Stimulated activated CD4-positive, alpha-beta T cell treated with anti-CD3 and anti-CD28 coated beads, TNF-alpha, amount 100 ng/mL, for 48 hours (primary cell): ENCODE measurements at places on chromosomes 11 and 22.

GRCh38 chr22:28034760-28035401, 115.8 kb upstream of the PITPNB start:
- no peak for DNase-seq

DNA sequence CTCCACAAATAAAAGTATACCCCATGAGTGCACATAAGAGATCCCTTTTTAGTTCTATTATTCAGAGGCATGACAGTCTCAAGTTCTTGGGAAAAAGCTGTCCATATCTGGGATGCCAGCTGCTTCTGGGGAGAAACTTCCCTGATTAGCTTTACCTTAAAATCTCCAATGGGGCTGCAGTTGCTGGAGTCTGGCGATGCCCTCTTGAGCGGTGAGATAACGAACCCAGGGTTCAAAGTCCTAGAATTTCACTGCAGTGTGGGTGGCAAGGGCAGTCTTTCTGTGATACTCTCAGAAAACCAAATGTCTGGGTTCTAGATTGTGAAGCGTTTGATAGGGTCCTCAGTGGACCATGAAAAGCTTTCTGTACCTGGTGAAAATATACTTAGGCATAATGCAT, 7.4 kb upstream of the PRR33 start:
- DNase-seq, result no peak

DNA sequence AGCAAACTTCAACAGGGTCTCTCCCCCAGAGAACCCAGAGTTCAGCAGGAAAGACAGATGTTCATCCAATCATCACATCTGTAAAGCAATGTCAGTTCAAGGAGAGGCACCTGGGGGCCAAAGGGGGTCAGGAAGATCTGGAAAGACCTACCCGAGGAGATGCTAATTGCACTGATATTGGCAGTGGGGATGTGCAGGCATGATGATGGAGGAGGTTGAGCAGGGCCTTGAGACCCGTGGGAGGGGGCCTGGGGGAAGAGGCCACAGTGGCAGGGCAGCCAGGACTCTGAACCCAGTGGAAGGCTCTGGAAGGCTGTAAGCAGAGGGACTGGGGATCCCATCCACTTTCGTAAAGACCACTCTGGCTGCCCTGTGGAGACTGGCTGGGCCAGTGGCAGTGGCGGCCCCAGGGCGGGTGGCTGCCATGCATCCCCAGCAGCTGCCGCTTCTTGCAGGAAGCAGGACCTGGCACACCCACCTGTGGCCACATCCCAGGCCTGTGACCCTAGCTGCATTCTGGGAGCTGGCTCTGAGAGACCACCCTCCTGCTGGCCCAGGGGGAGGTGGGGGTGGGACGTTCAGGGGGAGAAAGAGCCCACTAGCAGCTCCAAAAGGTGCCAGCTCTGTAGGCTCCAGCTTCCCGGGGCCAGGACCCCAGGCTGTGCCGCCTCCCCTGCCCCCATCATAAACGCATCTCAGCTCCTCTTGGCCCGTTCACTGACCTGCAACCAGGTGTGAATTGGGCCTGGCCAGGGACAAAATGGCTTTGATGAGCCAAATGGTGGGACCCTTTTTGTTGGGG, 59.9 kb upstream of the FGF3 start:
- no peak for DNase-seq

GRCh38 chr11:66327171-66328030, 8.8 kb downstream of the RIN1 start:
- no peak for DNase-seq

DNA sequence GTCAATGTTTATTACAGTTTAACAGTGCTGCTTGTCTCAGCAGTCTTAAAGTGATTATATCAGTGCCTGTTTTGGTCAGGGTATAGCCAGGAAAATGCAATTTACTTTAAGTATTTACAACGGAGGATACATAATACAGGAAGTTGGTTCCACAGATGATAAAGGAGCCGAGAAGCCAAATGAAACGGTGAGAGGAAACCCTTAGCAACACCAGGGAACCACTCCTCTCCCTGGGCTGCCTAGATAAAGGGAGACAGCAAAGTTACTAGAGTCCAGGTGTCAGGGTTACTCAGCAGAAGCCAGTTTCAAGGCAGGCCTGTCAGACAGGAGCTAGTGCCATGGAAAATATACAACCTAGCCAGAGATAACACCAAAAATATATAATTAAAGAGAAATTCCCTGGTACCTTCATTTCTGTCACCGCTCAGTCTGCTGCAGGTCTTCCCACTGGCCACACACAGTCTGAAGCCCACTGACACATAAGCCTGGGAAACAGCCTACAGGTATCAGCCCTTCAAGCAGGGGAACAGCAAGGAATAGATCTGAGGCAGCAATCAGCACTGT, 55.5 kb downstream of the FAM76B start:
- DNase-seq, result no peak

- no peak for DNase-seq
These were observed 103.6 kb downstream of the MTNR1B start for GRCh38 chr11:93073026-93073425.

GRCh38 chr11:61586792-61587430, 6.0 kb upstream of the SYT7 start:
- no peak for DNase-seq

DNA sequence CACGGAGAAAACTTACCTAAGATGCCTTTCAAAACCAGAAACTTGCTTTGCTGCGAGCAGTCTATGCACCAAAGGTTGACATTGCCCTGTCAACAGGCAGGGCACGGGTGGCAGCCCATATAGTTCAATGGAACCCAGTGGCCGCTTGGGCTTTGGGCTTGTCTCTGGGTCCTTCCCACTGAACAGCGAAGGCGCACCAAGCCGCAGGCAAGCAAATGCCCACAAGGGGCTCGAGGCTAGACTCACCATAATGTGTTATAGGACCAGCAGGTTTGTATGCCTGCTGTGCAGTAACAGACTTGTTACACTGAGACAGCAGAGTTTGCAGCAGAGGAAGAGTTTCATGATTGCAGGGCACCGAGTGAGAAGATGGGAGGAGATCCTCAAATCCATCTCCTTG, 20.3 kb downstream of the CLDN5 start:
- no peak for DNase-seq

- DNase-seq, result no peak
These were observed 230.4 kb downstream of the ST3GAL4 start for GRCh38 chr11:126585774-126586491.

DNA sequence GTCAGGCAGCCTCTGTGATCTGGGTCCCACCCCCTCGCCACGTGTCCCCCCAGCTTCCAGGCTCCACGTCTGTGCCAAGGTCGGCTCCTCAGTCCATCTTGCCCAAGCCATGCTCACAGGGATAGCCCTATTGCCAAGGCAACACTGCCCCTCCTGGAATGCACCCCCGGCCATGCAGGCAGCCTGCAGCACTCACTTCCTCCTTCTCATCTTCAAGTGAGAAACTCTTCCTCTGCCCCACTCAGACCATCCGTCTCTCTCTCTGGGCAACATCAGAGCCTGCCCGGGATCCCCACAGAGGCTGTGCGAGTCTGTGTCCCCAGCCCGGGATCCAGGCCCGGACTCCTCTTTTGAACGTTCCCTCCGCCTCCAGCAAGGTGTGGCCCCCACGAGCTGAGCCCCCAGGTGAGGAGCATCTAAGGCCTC, 852.3 kb downstream of the BRD1 start:
- no peak for DNase-seq

- DNase-seq, result no peak
These were observed at the start of gene GAL3ST1 for GRCh38 chr22:30574095-30574981. Gene GAL3ST1, minus strand, starts transcription at chr22:30574665. Its CDS starts 17,273 bp downstream, at chr22:30557392.

DNA sequence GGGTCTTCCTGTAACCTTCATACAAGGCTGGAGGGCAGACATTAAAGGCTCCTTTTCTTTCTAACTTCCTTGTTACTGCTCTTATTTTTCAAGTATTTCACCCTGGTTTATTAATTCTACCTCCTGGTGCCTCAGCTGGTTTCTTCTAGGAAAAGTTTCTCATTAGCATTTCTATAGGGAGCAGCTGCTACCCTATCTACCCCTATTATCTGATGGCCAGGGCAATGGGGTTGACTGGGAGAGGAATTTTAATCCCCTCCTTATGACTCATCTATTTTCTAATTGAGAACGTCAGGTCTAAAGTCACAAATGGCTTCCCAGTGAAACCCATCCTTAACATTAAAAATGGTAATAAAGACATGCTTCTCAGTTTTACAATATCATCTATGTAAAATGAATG, 5.0 kb downstream of the MAP6 start:
- DNase-seq, result no peak

DNA sequence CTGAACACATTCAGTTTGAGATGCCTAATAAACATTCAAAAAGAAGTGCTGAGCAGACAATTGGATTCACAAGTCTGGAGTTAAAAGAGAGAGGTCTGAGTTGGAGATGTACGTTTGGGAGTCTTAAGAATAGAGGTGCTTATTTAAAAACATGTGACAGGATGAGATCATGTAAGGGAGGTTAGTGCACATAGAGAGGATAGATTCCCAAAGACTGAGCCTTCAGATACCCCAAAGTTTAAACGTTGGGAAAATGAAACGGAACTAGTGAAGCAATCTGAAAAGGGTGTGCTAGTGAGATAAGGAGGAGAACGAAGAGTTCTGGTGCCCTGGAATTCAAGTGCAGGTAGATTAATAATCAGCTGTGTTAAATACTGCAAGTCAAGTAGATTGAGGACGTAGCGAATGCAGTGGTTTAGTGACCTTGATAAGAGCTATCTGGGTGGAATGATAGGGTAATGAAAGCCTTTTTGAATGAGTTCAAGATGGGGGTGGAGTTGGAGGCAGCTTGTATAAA, 63.7 kb downstream of the HIPK3 start:
- no peak for DNase-seq

GRCh38 chr11:131099746-131100145, 183.5 kb upstream of the SNX19 start:
- no peak for DNase-seq

DNA sequence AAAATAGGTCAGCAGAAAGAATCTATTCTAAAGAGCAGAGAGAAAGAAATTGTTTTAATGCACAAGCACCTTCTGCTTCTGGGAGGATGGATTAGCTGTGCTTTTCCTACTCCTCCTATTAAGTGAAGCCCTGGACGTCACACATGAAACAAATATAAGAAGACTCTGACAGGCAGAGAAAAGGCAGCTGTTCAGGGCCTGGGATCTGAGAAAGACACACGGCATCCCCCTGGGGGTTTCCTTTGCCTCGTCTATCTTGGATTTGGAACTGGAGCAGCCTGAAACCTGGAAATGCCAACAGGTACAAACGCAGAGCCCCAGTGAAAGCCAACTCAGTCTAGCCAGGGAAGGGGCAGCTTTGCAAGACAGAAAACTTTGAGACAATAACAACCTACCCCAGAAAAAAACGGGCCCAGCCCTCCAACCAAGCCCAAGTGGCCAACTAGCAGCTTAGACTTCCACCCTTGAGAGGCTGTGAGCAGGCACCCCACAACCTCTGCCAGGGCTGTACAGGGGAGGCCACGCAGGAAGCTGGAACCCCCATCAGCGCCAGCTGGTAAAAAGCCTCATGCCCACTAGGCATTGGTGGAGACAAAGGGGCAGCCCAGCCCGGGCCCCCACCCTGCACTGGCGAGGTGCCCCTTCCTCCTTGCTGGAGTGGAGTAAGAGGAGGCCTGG, 7.3 kb downstream of the CERK start:
- no peak for DNase-seq

DNA sequence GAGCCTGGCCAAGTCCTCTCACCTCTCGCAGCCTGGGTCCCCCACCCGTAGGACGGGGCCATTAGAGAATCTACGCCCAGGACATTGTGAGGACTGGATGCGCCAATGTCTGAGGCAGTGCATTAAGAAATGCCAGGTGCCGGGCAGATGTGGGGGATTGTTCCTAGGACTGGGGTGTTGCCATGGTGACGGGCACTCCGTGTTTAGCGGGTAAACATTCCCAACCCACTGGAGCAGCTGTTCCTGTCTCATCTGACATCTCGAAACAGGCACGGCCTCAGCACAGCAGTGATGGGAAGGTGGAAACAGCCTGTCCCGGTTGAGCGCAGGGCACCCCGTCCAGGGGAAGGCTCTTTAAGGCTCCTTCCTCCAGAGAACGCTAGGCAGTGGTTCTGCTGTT, 99.6 kb upstream of the RTL6 start:
- no peak for DNase-seq

DNA sequence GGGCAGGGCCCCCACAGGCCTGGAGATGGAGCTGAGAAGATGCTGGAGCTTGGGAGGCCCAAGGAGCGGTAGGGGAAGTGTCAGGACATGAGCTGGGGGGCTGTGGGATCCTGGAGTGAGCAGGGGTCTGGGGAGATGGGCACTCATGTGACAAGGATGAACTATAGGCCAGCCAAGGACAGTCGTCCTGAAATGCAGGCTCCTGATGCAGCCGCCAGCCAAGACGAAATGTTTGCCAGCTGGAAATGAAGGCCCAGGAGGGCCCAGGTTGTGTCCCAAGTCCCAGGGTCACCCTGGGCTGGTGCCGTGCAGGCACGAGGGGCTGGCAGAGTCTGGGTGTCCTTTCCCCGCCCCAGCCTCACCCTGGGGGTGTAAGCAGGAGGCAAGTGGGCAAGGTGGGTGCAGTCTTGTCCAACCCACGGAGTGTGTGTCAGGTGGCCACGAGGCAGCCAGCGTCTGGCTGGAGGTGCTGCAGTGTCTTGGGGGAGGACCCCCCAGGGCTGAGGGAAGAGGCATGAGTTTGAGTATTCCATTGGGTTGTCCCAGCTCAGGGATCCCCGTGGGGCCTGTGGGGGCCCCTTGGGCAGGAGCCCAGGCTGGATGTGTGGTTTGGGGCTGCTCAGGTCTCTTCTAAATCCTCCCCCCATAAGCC, 21.4 kb downstream of the MRGPRG start:
- DNase-seq, result no peak

- DNase-seq, result no peak
These were observed 6.1 kb downstream of the SMIM45 start for GRCh38 chr22:41957941-41958556.

DNA sequence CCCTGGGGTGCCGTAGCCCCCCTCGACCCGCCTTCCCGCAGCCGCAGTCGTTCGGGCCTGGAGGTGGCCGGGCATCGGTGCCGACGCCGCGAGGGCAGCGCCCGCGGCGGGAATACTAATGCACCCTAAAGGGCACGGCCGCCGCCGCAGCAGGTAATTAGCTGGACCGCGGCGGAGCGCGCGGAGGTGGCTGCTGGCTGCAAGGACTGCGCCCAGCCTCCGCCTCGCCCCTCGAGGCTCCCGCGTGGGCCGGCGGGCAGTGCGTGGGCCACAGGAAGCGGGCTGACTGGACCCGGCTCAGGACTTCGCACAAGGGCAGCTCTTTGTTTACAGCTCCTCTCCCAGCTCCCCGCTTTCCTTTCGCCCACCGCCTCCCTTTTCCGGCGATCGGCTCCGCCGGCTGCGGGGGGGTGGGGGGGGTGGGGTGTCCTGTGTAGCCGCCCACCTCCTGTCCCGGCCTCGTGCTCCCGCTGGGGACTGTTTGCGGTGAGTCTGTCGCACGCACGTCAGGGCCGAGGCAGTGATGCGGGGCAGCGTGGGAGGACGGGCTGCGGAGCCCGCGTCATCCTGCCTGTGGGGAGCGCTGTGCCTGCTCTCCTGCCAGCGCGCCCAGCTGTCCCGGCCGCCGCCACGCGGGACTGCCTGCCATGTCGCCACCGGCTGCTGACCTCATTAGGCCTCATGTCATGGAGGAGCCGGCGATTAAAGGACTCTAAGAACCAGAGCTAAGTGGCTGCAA, 53.2 kb downstream of the GRIK4 start:
- peak; percentile 14 for DNase-seq
